ENCODE measurements at places on chromosomes 1 and 21.

- no peak for DNase-seq
Measured at GRCh38 chr1:40532844-40533424, 1.5 kb downstream of the ZNF684 start.

- no peak for DNase-seq
Measured at GRCh38 chr1:4924356-4924755, 269.9 kb downstream of the AJAP1 start.

GRCh38 chr1:1861339-1861730, 29.6 kb downstream of the GNB1 start:
- no peak for DNase-seq

DNA sequence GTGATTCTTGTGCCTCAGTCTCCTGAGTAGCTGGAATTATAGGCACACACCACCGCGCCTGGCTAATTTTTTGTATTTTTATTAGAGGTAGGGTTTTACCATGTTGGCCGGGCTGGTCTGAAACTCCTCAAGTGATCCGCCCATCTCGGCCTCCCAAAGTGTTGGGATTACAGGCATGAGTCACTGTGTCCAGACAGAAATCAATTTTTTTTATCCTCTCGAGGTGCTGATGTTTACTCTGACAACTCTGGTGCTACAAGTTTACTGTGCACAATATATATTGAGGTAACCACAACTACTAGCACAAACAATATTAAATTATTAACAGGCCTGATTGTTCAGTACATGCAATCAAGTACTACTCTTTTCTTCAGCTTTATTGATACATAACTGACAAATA, 39.7 kb downstream of the F13B start:
- DNase-seq, result no peak

DNA sequence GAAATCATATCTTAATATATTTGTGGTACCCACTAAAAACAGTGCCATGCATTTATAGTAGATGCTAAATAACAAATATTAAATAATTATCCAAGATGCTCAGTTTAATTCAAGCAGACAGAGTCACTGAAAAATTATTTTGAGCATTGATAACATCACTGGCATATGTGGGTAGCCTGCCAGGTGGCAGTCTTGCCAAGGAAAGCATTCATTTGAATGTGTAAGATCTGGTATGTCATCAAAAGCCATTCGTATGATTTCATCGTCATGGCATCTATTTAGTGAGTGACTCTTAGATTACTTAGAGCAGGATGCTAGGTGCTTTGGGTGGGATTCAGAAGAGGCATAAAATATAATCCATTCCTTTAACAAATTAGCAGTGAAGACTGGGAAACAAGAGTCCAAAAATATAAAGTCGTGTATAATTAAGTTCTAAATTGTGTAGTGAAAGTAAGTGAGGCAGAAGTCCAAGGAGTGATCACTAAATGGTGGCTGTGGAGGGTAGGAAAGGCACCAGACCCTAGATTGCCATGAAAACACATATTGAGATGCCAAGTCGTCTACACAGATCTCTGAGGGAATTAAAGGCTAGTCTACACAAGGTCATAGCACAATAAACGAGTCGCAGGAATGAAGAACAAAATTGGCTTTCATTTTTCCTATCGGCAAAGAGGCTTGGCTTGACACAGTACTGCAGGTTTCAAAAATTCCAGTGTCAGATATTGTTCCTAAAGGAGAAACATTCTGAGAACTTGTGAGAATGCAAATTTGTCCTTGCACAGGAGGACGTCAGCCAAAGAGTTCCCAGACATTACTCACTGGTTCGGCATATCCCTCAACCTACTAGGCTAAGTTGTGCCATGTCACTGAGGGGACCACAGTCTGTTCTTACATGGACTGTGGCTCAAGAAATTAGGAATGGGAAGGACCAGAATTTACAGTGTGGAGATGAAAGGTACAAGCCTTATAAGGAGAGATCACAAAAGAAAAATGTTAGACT, 130.8 kb downstream of the LYPLAL1 start:
- DNase-seq, result no peak

GRCh38 chr1:17891205-17892110, 136.3 kb downstream of the ACTL8 start:
- DNase-seq, result no peak

- no peak for DNase-seq
Measured at GRCh38 chr1:71269818-71270217, 189.0 kb upstream of the ZRANB2 start.

DNA sequence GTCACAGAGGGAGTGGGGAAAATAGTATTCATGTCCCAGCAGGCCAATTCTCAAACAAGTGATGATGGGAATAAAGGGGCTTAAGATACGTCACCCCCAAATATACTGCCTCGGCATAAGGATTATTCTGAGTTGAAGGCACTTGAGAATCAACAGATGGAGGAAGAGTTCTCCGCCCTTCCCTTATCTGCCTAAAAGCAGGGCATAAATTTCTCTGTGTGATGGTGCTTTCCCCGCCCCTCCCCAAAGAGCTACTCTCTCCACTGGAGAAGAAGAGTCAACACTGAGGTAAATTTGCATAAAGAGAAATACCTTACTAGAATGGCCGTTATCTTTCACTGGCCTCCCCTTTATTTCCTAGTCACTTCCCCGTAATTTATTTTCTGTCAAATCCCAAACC, 18.7 kb downstream of the BECN2 start:
- DNase-seq, result no peak

DNA sequence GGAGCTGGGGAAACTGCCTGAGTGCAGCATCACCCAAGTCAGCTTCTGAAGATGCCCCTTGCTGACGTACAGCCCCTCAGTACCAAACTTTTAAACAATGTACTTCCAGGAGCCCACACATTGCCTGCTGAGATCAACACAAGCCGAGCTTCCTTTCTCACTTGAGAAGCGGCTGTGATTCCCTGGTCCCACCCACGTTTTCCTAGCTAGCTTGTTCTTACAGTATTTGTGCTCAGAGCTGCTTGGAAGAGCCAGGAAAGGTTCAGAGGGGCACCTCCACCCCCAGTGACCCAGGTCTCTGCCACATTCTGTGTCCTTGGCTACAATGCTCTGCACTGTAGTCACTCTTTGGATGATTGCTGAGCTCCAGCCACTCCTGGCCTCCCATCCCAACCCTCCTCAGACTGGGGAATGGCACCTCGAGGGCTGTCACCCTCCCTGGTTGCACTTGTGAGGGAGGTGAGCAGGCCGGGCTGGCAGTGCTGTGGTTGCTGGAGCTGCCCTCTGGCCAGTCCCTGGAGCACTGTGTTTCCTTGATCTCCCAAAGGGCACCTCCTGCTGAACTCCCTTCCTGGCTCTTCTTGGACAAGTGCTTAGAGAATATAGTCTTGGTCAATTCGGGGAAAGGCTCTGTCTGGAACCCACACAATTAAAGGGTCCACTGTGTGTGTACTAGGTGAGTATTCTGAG, 355.1 kb downstream of the AJAP1 start:
- no peak for DNase-seq

GRCh38 chr1:166090244-166090643, 76.6 kb downstream of the FAM78B start:
- no peak for DNase-seq

DNA sequence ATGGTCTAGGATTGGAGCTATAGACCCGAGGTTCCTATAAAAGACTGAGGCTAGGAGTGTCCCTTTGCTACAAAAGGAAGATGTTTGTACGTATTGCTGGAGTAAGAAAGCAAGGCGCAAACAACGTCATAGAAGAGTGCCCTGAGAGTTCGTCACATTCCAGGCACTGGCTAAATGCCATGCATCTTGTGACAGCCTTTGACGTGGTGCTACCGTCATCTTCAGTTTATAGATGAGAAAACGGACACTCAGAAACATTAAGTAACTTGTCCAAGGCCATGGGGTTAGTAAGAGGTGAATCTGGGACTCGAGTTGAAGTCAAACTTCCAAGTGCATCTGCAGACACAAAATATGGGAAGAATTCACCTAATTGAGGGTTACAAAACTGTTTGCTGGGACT, 104.2 kb upstream of the SLC45A1 start:
- no peak for DNase-seq

- DNase-seq, result no peak
Measured at GRCh38 chr1:243513726-243514491, 258.1 kb downstream of the SDCCAG8 start.

- DNase-seq, result no peak
Measured at GRCh38 chr21:21929789-21930188, 931.6 kb downstream of the NCAM2 start.

DNA sequence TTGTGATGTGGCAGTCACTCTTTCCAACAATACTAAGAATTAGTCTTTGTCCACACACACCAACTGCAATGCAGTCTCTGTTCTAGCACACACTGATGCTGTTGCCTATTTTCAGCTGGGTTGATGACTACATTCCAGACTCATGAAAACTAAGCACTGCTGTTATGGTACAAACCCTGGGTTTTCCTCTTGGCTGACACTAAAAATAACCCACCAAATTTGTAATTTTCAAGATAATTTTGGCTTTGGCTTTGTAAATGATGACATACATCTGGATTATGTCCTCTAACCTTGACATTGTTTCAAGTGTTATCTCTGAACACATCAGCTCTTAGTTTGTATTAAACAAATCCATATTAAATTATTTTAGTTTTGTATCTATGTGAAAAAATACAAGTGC, 444.8 kb downstream of the PTPRC start:
- no peak for DNase-seq

DNA sequence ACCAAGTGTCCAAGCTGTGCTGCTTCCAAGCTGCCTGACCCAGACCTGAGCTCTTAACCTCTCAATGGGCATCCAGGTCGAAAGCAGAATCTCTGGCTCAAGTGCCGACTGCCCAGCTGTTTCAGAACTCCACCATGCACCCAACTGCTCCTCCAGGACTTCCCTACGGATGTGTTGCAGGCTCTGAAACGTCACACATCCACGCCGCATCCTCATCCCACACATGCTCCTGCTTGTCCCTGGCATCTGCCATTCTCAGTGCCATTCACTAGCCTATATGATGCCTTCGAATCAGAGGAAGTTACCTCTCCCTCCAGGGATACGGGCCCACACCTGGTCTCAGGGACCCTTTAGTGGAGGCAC, 11.2 kb downstream of the PDZK1IP1 start:
- no peak for DNase-seq

- no peak for DNase-seq
Measured at GRCh38 chr1:224541072-224541790, 74.9 kb upstream of the CNIH3 start.

GRCh38 chr1:42931911-42932422, 26.7 kb downstream of the SLC2A1 start:
- DNase-seq, result peak; percentile 58

- DNase-seq, result no peak
Measured at GRCh38 chr1:21620496-21620895, 48.7 kb downstream of the RAP1GAP start.

GRCh38 chr1:31818206-31818605, 2.4 kb upstream of the SPOCD1 start:
- no peak for DNase-seq

DNA sequence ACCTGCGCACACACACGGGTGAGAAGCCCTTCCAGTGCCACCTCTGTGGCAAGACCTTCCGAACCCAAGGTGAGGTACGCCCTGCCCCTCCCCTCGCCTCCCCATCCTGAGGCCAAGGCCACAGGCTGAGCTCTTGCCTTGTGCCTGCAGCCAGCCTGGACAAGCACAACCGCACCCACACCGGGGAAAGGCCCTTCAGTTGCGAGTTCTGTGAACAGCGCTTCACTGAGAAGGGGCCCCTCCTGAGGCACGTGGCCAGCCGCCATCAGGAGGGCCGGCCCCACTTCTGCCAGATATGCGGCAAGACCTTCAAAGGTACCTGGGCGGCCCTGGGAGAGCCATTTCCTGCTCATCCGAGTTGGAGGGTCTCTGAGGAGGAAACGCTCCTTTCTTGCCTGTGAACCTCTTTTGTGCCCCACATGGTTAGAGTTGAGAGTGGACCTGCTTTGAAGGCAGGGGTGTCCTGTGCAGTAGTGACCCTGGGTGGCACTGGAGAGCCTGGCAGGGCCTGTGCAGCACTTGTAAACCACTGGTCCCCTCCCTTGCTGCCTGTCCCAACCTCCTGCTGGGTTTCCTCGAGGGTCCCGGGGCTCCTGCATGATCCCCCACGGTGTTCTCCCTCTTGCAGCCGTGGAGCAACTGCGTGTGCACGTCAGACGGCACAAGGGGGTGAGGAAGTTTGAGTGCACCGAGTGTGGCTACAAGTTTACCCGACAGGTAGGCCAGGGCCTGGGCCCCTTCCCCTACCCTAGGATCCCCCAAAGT, 8.5 kb downstream of the ZBTB48 start:
- no peak for DNase-seq

- no peak for DNase-seq
Measured at GRCh38 chr21:42659416-42660117, 6.1 kb downstream of the PDE9A start.

DNA sequence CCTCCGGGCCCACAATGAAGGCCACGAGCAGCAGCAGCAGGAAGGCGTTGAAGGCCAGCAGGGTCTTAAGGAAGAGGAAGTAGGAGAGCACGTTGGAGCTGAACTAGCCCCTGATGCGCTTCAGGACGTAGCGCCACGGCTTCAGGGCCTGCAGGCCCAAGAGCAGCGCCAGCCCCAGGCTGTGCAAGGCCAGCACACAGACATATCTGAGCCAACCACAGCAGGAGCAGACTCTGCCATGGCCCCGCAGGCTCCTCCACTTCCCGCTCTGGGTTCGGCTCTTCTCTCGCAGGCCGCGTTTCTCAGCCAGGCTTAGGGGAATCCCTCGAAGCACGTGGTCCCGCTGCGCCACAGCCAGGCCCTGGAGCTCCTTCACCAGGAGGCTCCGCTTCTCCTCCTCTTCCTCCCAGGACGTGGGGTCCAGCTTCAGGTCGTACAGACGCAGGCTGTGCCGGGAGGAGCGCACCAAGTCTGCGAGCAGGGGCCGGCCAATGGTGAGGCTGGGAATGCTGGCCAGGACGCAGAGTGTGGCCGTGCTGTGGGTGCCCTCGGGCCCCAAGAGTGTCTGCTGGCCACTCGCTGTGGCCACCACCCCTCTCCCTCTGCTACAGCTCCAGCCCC, 41.7 kb downstream of the ZNF691 start:
- DNase-seq, result no peak

DNA sequence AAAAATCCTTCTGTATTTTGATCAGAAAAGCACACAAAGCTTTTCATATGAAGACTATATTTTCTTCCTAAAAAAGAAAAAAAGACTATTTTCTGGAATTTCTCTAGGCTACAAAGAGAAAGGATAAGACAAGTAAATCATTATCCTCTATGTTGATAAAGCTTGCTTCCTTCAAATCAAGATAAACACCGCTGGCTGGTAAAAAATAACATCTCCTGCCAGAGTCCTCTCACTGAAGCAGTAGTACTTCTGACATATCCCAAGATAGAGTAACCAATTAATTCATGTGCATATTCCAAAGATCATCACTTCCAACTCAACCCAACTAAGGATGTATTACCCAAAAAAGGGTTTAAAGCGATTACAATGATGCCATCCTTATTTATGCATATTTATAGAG, 34.3 kb downstream of the DENND1B start:
- DNase-seq, result no peak

GRCh38 chr1:41608211-41608610, 123.7 kb upstream of the EDN2 start:
- no peak for DNase-seq
